Stimulated activated CD8-positive, alpha-beta memory T cell treated with anti-CD3 and anti-CD28 coated beads, Interleukin-15, amount 100 ng/mL, for 4 hours (primary cell): ENCODE measurements at places on chromosomes 1 and 21.

DNA sequence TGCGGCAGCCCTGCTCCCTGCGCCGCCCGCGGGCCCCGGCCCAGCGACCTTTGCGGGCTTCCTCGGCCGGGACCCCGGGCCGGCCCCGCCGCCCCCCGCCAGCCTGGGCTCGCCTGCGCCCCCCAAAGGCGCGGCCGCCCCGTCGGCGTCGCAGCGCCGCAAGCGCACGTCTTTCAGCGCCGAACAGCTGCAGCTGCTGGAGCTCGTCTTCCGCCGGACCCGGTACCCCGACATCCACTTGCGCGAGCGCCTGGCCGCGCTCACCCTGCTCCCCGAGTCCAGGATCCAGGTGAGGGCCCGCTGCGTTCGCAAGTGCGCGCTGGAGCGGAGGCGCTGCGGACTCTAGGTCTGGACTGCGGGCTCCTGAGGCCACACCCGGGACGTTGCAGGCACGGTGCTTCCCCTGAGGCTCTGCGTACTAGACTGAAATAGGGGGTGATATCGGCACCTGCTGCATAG, 351 bp downstream of the MIXL1 start:
- no peak for DNase-seq

- no peak for DNase-seq
Observed at GRCh38 chr1:215631489-215631888, 64.4 kb downstream of the KCTD3 start.

DNA sequence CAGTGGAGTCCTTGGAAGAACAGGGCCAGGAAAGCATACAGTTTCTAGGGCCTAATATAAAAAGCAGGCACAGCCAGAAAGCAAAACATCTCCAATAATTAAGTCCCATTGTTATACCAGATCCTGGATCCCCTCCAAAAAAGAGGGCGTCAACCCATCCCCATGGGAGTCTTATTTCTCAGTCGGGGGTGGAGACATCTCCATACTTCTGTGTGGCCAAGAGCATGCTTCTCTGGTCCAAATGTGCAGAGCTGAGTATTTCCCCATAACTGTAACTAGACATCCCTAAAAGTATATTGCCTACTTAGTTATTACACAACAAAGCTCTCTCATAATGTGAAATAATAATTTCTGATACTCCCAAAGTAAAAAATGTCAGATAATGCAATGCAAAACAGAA, 104.2 kb upstream of the SOX13 start:
- DNase-seq = no peak

DNA sequence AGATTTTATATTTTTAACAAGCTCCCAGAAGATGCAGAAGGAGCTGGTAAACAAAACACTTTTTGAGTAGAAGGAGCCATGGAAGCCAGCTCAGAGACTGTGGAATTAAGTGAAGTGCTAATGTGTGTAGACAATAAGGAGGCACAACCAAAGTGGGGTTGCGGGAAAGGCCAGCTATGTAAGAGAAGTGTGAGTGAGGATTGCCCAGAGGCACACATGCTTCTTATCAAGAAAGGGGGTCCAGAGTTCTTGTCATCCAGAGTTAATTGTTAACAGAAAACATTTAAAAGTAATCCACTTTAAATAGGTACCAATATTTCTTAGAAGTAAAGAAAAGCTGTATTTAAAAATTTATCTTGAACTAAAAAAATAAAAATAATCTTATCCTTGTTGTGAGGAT, 136.8 kb downstream of the OLFM3 start:
- DNase-seq = no peak

DNA sequence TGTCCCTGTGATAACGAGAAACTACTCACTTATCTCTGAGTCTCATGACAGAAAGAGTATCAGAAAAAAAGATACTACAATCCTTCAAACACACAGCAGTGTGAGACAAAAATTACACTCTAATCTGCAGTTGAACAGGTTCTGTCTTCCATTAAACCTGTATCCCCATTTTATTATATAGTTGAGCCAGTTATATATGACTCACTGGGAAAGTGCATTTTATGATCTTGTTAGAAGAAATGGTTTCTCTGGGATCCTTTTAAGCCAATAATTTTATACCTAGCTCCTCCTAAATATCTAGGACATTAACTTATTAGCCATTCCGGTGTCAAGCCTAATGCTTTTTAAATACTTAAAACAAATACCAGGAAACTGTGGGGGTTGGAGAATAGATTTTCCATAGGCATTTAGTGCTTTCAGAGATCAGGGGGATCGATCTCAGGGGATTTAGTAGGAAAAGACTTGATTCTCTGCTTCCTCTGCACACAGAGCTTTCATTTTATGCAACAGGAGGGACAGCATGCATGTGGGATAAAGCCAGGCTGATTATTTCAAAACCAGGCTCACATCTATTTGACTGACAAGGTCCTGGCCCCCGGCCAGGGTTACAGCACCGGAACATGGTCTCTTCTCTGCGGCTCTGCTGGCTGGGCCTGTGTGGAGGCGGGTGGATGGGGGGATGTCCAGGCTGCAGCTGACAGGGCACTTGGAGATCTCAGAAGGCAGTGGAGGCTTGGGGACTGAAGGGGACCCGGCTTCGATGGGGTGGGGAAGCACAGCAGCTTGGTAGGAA, 310.6 kb downstream of the DISC1 start:
- no peak for DNase-seq

GRCh38 chr1:160049101-160049500, 17.3 kb upstream of the PIGM start:
- DNase-seq = no peak

- DNase-seq = no peak
Observed at GRCh38 chr1:225848030-225848955, 33.9 kb downstream of the TMEM63A start.
